ENCODE measurements at places on chromosomes 3 and 15.
A peak's percentile ranks its signal among the peaks of the same experiment; 100 is the strongest.

- no peak for DNase-seq
Observed at GRCh38 chr15:78054966-78055365, 22.5 kb downstream of the TBC1D2B start.

DNA sequence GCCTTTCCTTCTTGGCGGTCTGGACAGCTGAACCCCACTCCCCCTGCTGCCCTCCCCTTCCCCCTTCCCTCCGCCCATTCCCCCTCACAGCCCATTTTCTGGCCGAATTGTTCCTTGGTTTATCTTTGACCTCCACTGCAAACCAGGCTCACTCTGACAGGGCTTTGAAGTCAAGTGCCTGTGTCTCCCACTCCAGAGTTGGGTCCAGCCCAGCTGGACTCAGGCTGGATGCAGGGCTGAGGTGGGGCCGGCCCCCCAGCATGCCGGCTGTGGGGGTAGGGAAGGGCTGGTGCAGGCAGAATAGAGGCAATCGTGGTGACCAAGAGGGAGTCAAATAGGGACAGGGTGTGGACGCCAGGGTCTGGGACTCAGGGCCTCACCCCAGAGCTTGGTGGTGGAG is 57.0 kb upstream of the MRPS22 start:
- no peak for DNase-seq

DNA sequence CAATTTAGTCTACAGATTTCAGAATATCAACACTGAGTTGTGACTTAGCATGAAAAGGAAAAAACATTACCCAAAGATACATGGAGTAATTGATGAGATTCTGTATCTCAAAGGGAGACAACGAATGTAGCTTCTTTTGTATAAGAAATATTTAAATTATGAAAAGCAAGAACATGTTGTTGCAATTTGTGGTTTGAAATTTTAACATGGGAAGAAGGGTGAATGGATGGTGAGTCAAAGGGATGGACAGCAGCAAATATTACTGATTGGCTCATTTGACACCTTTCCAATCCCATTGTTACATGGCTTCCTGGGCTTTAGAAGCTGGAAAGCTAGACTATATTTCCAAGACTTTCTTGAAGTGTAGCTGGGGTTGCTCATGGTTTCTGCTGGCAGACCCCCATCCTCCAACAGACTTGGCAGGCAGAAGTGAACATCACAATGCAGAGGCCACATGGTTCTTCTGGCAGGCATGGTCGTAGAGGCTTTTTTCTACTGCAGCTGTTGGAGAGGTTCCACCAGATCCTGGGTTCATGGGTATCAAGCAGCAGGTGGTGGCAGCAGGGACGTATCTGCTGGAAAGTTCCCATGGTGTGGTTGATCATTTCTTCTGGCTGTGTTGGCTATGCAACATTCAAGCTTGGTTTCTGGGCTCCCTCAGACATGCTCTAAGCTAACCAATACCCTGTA is 47.2 kb upstream of the KPNA4 start:
- DNase-seq, result no peak

DNA sequence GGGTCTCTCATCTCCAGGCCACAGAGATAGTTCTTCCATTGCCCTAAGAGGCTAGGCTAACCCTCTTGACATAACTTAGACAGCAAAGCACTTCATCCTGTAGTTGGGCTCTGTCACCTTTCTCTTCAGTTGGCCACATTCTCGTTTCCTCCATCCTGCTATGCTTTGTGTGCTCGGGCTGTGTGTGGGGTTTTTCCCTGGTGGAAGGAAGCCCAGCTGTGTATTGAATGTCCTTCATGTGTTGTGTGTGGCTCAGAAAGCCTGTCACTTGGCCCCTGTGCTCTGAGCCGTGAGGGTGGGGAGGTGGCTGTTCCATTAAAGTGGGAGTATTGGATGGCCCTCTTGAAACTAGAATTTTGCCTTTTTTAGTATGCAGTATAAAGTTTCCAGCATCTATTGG is 8.8 kb upstream of the EXOG start:
- DNase-seq, result no peak

GRCh38 chr3:81931265-81932251 is 170.1 kb upstream of the GBE1 start:
- no peak for DNase-seq

DNA sequence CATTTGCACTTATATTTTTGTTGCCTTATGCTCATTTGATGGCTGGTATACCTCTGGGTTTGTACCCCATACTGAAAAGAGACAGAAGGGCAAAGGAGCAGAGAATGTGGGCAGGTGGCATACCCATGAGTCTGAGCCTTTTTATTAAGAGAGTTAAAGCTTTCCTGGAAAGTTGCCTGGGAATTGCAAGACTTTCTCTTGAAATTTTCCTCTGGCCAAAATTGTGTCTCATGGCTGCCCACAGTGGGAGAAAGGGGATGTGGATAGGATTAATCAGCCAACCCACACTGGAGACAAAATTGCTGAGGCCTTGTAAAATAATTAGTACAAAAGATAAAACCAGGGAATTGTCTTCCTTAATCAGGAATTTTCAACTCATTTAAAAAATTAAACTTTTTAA is 8.2 kb upstream of the NMD3 start:
- DNase-seq, result no peak

- no peak for DNase-seq
Observed at GRCh38 chr3:13217736-13218540, 144.7 kb upstream of the IQSEC1 start.

- DNase-seq, result no peak
Observed at GRCh38 chr15:88711806-88712205, 73.0 kb downstream of the ISG20 start.

DNA sequence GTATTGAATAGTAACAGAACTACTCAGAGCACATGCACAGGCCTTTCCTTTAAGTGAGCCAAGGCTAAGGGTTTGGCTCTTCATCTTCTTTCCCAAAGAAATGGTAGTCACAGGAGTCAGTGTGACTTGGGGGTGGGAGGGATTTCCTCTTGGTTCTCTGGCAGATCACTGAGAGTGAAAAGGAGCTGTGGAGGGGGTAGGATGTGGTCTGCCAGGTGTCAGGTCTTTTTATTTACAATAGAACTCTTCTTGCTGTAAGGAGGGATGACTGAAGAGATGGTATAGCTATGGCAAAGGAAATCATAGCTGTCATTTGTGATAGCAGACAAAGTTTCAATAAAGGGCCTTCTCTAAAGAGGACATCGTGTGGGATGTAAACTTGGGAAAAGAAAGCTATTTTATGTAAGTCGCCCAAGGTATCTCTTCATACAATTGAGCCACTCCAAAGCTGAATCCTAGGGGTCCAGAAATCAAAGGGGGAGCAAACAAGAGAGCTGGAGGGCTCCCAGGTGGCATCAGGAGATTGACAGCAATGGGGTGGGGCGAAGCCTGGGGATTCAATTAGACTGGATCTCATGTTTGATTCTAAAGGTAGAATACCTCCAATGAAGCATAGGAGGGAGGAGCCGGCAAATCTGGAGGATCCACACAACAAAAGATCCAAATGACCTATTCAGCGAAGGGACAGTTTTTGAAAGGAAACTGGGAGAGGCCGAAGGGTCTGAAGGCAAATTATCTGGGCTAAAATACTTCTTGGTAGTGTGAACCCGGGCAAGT is 20.0 kb upstream of the CHD2 start:
- no peak for DNase-seq

DNA sequence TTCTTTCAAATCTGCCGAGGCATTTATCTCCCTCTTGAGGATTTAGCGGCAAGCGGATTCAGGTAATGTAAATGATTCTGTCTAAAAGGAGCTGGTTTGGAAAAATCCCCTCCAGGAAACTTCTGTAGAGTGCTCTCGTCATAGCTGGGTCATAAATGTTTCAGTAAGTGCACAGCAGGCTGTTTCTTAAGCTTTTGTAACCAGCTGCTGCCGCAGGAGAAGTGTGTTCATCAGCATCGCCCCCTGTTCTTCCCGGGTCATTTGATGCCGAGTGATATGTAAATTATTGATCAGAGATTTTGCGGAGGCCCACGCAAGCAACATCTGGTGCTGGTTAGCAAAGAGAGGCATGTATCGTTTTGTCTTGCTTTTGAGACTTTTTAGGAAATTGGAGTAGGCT is 53.1 kb downstream of the DNASE1L3 start:
- DNase-seq, result no peak

DNA sequence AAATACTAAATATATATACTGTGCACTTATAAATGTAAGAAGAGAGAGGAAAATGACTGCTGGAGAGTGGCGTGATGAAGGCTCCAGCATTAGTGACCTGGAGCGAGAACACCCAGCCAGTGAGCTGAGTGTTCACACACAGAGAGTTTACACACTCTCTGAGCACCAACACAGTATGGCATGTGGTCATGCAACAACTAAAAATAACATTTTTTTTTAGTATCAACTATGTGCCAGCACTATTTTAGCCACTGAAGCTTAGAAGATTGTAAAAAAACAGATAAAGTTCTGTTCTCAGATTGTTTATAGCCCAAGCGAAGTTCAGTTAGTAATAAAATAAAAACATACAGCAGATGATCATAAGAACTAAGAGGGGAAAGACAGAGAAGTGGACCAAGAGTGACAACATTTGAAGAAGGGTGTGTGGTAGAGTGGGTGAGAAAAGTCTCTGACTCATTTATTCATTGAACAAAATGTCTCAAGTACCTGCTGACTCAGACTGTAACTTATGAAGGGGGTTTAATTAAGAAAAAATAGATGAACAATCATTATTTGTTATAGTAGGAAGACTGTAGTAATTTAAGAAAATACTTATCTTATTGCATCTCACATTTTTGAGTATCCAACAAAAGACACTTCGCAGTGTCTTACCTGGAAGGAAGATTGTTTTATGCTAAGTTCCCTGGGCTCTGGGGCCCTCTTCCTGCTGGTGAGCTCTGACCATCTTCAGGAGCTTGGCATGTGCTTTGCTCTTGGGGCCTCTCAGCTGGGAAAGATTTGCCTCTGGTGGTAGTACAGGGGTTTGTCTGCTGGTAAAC is 43.8 kb downstream of the GAP43 start:
- DNase-seq, result no peak

DNA sequence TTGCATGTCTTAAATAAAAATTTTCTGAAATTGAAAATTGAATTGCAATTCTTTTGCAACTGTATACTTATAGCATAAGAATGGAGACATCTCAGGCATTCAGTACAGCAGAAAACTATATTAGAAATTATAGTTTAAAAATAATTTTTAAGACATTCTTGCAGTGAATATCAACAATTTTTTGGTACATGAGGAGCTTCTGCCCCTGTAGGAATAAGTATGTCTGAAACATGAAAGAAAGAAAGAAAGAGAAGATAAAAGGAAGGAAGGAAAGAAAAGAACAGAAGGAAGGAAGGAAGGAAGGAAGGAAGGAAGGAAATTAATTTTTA is 165.0 kb downstream of the GMNC start:
- no peak for DNase-seq

GRCh38 chr15:63212050-63213004 is 22.9 kb downstream of the RAB8B start:
- no peak for DNase-seq

DNA sequence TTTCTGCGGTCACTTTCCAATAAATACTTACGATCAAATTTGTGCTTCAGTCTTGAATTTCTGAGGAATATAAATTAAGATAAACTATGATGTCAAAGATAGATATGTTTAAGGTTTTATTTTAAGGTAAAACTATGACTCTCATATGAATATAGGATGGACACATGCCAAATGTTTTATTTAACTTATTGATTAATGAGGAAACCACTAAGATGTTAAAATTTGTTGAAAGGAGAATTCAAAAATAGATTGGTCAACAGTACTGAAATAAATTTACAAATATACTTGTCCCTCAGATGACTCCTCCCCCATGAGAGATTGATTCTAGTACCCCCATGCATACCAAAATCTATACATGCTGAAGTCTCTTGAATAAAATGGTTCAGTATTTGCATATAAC is 319.7 kb upstream of the KCNH8 start:
- DNase-seq, result no peak

- no peak for DNase-seq
Observed at GRCh38 chr3:4406746-4407568, 60.1 kb downstream of the SUMF1 start.

- no peak for DNase-seq
Observed at GRCh38 chr3:133330065-133330464, 69.8 kb upstream of the BFSP2 start.

- no peak for DNase-seq
Observed at GRCh38 chr3:20403986-20404740, 218.2 kb upstream of the SGO1 start.

- DNase-seq, result peak; percentile 1
Observed at GRCh38 chr15:77032052-77032646, 37.2 kb downstream of the PSTPIP1 start.

- DNase-seq, result no peak
Observed at GRCh38 chr15:42159381-42160015, 3.1 kb upstream of the PLA2G4F start.

GRCh38 chr15:25090073-25090733 is 135.4 kb downstream of the SNRPN start:
- no peak for DNase-seq

DNA sequence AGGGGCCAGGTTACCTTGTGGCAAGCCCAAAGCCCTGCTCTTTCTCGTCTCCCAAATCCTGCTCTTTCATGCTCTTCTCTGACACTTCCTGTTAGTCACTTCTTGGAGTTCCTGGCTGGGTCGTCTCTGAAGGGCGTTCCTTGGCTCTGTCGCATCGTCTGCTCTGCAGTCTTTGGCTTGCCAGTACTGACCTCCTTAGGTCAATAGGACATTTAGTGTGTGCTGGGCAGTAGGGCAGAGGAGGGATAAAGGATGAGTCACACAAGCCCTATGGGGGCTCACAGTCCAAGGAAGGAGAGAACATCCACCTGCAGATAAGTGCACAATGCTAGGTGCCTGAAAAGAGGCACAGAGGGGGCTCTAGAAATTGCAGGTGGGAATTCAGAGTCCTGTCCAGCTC is 87.5 kb downstream of the FAM43A start:
- no peak for DNase-seq

GRCh38 chr3:105674437-105675065 is 194.3 kb downstream of the CBLB start:
- no peak for DNase-seq

- DNase-seq, result no peak
Observed at GRCh38 chr3:48413086-48413485, 16.8 kb downstream of the PLXNB1 start.

GRCh38 chr15:79673416-79674123 is 223.2 kb downstream of the MTHFS start:
- no peak for DNase-seq

GRCh38 chr15:34109797-34110663 is 8.1 kb downstream of the PGBD4 start:
- no peak for DNase-seq

DNA sequence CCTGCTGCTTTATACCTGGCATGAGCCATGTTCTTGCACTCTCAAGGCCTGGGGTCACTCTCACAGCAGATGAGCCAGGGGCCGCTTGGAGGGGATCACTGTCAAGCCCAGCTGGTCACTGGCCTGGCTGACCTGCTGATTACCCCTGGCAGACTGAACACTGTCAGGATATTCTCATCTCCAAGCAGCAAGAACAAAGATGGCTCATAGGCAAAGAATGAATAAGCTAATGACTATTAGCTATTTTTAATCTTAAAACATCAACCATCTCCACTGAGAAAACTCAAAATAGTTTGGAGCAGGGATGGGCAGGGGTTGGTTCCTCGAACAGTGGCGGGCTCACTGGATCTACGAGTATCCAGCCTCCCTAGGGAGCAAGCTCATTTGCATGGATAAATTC is 64.4 kb upstream of the ACAN start:
- no peak for DNase-seq

All from activated naive CD4-positive, alpha-beta T cell treated with Interleukin-2 at 50 U/mL for 16 hours (primary cell).